ENCODE measurements at places on chromosomes 1 and 21.

- no peak for DNase-seq
Measured at GRCh38 chr1:4674676-4675075, 20.3 kb downstream of the AJAP1 start.

DNA sequence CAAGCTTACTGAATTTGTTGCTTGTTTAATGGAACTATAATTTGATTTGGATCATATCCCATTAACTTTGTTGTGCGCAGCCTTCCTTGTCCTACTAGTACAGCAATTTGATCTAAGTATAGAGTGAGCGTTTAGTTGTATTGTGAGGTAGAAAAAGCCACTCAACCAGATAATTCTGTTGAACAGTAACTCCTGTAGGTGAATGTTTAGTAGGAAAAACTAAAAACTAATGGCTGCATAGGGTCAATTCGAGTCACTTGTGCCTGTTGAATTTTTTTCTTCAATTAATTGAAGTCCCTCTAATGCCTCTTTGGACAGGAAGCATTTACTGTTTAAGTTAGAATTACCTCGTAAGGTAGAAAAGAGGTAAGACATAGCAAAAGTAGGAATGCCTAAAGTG lies 15.0 kb upstream of the EPHX1 start:
- no peak for DNase-seq

DNA sequence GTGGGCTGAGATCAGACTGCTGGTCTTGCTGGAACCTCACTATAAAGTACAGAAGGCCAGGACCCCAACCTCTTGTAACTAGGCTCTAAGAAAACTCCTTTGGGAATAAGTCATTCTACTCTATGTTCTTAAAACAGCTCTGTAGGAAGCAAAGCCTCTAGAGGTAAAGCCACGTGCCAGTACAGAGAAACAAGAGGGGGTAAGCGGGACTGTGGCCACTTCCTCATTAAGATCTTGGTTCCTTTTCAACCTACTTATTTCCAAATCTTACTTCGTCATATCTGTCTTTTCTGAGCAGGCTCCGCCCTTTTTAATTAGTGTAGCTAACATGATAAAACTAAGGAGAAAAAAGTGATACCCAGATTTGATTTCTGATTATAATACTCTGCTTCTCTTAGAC lies 3.8 kb downstream of the NCSTN start:
- peak; percentile 53 for DNase-seq

DNA sequence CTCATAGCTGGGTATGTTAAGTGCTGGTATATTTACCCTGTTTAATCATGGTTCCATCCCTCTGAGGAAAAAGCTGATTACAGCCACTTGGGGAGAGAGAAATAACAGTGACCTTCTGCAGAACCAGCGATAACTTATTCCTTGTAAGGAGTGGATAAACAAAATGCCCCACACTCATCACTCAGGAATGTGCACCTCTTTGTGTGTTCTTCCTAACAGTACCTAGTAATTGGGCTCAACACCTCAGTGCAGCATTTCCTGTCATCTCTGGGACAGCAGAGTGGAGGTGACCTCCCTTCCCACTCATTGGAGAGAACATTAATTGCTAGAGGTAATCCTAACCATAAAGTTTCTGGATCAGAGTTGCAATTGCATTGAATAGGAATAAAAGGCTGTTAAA lies 112.5 kb upstream of the F3 start:
- DNase-seq: no peak

DNA sequence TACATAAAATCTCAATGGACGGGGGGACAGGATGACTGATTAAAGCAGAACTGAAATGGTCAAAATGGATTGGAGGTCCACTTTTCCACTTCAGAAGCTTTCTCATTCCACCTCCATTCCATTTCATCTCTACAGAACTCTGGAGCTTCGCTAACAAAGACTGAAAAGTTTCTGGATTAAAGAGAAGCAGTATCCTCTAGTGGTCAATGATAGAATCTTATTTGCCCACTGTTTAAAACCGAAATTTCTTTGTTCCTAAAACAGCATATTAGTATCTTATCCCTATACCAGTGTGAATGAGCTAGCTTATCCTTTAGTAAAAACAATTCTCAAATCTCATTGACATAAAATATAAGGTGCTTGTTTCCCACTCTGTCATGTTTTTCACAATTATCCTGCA lies 890.6 kb downstream of the KCNT2 start:
- DNase-seq: peak; percentile 35

DNA sequence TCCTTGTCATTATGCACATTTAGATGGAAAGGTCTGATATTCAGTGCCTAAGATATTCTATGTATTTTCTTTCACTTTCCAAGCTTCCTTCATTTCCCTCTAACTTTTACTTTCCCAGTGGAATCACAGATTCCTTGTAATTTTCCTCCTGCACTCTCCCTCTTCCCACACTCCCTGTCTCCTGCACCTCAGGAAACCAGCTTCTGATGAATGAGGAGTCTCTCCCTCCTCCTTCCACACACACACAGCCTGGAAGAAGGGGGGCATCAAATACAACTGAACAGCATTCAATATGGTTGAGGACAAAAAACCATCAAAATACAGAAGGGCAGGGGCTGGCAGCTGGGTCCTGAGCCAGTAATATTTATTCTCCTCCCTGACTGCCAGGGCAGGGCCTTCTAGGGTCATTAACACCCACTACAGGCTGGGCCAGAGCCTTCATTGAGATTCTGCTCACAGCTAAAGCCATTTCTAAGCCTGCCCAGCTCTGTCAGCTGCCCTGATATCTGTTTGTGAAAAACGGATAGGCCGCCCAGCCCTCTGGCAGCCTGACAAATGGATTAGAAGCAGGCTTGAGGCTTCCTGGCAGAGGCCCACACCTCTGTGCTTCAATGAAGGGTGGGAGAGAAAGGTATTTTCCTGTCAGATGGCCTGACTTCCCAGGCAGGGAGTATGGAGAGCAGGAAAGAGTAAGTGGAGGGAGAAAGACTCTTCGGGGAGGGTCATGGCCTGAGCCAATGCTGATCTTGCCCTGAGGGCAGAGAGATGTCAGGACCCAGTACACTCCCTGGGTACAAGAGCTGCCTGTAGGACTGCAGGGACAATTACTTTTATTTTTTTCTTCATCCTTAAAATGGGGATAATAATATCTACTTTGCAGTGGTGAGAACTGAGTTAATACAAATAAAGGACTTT lies 138.9 kb upstream of the SPATA6 start:
- DNase-seq: peak; percentile 87

DNA sequence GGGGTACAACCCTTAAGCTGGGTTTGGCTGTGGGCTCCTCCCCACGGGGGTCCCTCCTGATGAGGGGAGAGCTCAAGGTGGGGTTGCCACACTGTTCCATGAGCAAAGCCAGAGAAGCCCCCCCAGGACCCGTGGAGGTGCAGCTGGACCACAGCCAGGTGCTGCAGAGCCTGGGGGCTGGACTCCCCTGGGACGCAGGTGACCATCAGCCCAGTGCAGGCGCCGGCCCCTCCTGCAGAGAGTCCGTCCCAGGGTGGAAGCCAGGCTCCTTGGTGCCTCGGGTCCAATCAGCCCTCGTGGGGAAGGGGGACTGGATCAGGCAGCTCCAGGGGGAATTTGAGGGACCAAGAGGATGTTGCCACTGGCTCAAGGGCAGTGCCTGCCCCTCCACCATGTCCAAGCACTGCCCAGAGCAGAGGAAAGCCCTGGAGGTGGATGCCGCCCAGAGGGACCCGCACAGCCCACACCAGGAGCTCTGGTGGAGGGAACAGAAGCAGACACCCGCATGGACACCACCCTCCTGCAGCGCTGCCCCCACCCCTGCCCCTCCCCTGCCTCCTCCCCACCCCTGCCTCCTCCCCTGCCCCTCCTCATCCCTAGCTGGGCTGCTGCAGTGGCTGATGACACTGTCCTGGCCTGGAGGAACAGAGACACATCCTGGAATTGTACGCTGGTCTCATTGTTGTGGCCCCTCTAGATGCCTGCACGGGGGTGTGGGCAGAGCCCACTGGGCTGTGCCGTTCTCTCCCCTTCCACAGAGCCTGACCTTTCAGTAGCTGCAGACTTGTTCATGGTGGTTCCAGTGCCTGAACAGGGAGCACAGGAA lies 30.8 kb upstream of the COL18A1 start:
- DNase-seq: no peak

GRCh38 chr1:247054992-247055415 lies 23.6 kb downstream of the ZNF670 start:
- no peak for DNase-seq

DNA sequence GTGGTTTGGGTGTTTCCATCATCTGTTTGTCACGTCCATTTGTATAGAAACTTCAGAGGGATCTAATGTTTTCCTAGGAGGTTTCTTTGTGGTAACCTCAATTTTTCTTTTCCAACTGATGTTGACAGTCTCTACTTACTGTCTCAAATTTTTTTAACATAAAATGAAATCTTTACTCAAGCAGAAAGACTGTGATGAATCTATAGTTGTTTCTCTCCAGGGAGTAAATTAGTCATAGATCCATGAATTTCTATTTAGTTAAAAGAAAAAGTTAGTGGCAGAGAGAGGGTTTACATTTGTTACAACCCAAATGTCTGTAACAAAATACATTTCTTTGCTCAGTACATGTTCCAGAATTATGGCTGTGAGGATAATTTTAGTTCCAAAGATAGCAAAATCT lies 161.6 kb downstream of the DISP1 start:
- DNase-seq: no peak

GRCh38 chr1:115802416-115802815 lies 33.9 kb upstream of the CASQ2 start:
- DNase-seq: no peak

DNA sequence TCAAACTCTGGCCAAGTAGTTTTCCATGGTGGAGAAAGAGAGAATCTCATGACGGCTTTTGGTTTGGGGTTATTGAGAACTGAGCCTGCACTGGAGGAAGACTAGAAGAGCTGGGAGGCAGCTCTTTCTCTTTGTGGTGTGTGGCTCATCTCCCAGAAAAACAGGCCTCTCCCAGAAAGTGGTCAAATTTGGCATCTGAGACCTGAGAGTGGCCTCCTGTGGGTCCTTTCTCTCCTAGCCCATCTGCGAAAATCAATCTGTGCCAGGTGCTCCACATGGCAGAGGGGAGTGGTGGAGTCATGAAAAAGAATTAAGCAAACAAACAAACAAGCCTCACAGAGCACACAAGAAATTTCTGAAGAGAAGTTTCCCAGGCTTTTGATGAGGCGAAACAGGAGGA lies 305.0 kb downstream of the ST6GALNAC3 start:
- no peak for DNase-seq

- no peak for DNase-seq
Measured at GRCh38 chr1:147142886-147143285, 29.4 kb downstream of the PRKAB2 start.

GRCh38 chr1:204520834-204521709 lies 4.9 kb downstream of the MDM4 start:
- no peak for DNase-seq

DNA sequence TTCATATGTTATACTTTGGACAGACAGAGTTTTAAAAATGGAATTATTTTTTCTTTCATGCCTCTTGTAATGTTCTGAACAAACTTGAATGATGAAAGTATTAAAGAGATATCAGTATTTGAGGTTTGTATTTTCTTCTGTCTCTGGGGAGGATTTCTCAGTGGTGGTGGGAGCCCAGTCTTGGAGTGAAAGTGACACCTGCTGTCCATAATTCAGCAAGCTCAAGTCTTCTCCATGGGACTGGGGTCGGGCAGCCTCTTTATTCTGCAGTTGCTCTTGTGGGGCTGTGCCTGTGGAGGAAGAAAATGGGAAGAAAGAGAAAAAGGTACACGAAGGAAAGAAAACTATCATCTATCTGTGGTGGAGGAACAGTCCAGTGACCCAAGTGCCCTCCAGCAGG lies 56.1 kb downstream of the SMYD2 start:
- DNase-seq: no peak

- no peak for DNase-seq
Measured at GRCh38 chr1:179805291-179806195, 62.5 kb downstream of the FAM163A start.

DNA sequence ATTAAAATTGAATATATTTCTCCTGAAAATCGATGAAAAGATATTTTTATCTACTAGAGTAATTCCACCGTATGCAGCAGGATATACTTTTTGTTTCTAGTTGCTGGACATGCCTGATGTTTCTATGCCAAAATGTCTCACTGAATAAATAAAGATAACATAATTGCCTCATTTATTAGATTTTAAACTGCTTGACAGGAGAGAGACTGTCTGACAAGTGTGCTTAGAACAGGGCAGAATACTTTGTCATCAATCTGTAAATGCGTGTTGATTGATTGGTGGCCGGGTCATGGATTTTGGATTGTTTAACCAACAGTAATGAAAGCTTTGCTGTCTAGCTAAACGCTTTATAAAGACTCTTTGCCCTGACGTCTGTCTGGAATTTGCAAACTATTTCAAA lies 339.0 kb downstream of the CHRM3 start:
- no peak for DNase-seq

DNA sequence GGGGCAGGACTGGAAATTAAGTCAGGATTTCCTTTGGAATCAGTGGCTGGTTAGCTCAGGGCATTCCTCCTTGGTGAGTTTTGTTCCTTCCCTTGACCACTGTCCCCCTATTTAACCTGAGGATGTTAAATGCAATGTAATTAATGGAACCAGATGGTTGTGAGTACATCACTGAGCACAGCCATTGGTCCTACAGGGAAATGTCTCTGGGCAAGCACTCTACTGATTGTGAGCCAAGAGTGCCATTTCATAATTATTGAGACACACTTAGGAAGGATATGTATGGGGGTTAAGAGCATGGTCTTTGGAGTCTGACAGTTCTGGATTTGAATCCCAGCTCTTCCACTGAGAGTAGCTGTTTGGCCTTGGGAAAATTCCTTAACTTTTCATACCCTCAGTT lies 74.4 kb downstream of the SPAG17 start:
- no peak for DNase-seq

DNA sequence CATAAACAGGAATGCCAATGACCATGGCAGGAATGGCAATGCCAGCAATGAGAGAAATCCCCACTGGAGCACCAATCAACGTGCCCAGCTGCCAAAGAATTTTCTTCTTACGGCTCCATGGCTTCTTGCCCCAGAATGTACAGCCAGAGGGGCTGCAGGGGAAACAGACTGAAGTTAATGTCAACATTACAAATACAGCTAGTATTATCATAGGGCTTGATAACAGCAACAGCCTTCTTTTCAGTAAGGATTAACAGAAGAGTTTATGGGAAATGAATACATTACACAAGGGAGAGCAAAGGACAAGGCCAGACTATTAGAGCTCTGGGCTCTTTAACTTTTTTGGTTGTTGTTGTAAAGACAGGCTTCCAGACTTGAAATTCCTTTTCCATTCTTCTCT lies 18.2 kb downstream of the RNF19B start:
- no peak for DNase-seq
